ENCODE measurements at places on chromosomes 13 and 19. TPM values are rescaled to one million over a fixed set of nuclear protein-coding genes. Genes with fewer than 3 reads are reported as not detected.

VSTM2B gene
- total RNA-seq = not detected

DNA sequence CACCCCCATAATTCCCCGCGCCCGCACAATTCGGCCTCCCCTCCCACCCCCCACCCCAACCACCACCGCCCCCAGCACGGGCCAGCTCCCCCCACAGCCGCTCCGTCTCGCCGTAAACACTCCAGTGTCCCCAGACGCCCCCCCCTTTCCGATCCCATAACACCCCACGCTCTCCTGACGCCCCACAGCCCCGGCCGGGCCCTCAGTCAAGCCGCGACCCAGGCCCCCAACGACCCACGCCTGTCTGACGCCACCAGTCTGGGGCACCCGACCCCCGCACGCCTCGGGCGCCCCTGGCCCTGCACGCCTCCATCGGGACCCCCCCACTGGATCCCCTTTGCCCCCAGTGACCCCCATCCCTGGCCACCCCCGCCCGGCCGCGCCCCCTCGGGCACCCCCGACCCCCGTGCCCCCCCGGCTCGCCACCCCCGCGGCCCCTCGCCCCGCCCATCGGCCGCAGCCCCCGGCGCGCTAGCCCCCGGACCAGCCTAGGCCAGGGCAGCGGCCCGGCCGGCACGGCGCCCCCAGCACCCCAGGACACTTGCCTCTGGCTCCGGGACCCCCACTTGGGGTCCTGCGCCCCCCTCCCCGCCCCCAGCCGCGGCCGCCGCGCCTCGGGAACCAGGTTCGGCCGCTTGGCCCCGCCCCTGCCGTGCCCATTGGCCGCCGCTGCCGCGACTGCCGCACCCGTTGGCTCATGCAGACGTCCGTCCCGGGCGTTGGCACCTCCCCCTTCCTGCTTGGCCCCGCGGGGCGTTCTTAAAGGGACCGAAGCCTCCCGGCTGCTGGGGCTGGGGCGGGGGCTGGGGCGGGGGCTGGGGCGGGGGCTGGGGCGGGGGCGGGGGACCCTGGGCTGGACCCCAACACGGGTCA, at the start of gene FKBP8:
Gene FKBP8 (minus strand): TSS at position 633 of the 873 bp plus-strand sequence. CDS start 1,603 bp downstream, outside the sequence.
- H3K4me3 ChIP-seq = peak within 1 kb of the TSS; percentile 68
- peaks cover 20% of the 10 kb centered on the region for H3K36me3 ChIP-seq
- H3K4me1 ChIP-seq = peaks cover 4% of the 10 kb centered on the region
- H3K27ac ChIP-seq = peak within 1 kb of the TSS; percentile 64

- H3K36me3 ChIP-seq = no peaks in the 10 kb centered on the region
- peaks cover 3% of the 10 kb centered on the region for H3K4me1 ChIP-seq
- no peak overlapping the region for H3K4me3 ChIP-seq
Measured at GRCh38 chr13:37529751-37530385, 68.7 kb downstream of the POSTN start.

DNA sequence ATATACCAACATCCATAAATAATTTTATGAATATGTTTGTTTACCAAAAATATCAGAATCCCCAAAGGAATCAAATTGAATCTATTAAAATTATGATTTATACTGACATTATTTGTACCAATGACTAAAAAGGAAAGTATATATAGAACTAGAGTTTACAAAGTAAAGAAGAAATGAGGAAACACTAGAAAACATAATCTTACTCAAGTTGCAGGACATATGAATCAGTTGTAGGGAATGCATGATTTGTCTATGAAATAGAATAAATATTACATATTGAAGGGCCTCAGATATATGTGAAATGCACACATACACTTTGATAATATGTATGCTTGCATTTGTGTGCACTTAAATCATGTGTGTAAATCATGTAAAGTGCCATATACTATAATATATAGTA, 1466.4 kb downstream of the EFNB2 start:
- H3K27me3 ChIP-seq = no peaks in the 10 kb centered on the region
- H3K27ac ChIP-seq = no peak overlapping the region
- H3K4me1 ChIP-seq = no peaks in the 10 kb centered on the region

DNA sequence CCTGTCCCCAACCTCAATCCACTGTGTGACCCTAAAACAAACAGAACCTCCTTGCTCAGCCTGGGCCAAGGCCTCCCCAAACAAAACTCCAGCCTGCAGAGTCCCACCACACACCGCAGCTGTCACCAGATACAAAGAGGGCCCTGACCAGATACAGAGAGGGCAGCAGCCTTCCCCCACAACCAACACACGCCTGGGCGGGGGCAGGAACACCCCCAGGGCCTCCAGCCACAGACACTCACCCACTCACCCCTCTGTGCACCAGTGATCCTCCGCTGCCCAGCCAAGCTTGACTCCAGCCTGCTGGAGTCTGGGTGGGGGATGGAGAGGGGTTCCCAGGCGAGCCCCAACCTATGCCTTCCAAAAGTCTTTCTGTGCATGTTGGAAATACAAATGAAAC, 5.9 kb upstream of the CIRBP start:
- no peak overlapping the region for H3K4me3 ChIP-seq
- no peak for DNase-seq
- no peaks in the 10 kb centered on the region for H3K27me3 ChIP-seq
- H3K36me3 ChIP-seq = peaks cover 3% of the 10 kb centered on the region

GRCh38 chr13:81302125-81302524, 961.2 kb upstream of the SPRY2 start:
- H3K27ac ChIP-seq = no peak overlapping the region
- no peak overlapping the region for H3K4me3 ChIP-seq
- H3K36me3 ChIP-seq = no peaks in the 10 kb centered on the region
- no peaks in the 10 kb centered on the region for H3K27me3 ChIP-seq
- H3K4me1 ChIP-seq = no peaks in the 10 kb centered on the region

DNA sequence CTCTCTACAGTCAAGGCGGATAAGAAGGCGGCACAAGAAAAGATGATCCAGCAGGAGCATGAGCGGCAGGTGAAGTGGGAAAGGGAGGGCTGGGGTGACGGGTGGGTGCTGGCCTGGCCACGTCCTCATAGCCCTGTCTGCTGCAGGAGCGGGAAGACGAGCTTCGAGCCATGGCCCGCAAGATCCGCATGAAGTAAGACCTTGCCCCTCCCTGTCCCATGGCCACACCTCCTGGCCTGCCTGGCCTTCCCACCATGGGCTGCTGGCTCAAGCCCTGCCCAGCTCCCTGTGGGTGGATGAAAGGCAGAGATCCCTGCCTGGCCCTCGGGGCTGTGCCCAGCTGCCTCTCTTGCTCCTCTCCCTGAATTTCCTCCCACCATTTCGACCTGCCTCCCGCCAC, 7.2 kb downstream of the ZNF296 start:
- no peak overlapping the region for H3K27ac ChIP-seq
- H3K4me3 ChIP-seq = no peak overlapping the region
- peaks cover 44% of the 10 kb centered on the region for H3K36me3 ChIP-seq
- no peaks in the 10 kb centered on the region for H3K4me1 ChIP-seq
- DNase-seq = peak; percentile 18

DNA sequence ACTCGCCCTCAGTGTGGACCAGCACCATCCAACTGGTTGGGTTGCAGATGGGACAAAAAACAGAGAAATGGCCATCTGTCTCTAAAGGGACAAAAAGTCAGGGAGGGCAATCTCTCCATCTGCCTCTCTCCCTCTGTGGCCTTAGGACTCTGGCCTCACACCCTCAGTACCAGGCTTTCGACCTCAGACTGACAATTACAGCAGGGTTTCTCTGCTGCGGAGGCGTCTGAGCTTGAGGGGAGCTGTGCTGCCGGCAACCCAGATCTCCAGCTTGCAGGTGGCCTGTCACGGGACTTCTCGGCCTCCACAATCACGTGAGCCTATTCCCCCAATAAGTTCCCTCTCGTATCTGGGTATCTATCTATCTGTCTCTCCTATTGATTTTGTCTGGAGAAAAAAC, 27.7 kb downstream of the MLLT1 start:
- H3K27me3 ChIP-seq = no peaks in the 10 kb centered on the region
- no peak overlapping the region for H3K4me3 ChIP-seq
- no peaks in the 10 kb centered on the region for H3K36me3 ChIP-seq
- peaks cover 11% of the 10 kb centered on the region for H3K4me1 ChIP-seq

DNA sequence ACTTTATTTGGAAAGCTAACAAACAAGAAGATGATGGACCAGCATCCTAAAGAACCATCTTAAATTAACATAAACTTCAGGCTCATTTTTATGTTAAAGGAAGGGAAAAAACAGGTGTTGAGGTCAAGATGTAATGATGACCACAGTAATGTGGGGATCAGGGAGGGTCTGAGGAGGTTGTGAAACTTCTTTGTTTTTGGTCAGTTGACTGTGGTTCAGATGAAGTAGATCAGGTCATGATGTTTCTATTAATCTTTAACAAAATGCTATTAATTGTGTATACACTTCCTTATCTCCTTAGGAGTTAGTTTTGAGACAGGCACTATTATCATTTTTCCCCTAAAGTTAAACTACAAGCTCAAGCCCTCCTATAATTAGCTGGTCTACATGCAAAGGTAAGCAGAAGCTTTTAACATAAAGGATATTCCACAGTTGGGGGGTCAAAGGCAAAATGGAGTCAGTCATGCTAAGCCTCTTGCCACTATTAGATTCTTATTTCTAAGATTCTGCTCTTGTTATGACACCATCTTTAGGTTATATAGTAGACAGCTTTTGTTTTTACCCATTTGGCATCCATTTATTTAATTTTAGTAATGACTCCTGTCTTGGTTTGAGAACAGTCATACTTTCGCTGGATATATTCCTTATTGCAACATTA, 800.1 kb upstream of the PCDH9 start:
- DNase-seq = no peak
- H3K36me3 ChIP-seq = no peaks in the 10 kb centered on the region
- no peak overlapping the region for H3K27ac ChIP-seq
- no peaks in the 10 kb centered on the region for H3K27me3 ChIP-seq
- no peak overlapping the region for H3K4me3 ChIP-seq

Measured in fibroblast of lung (primary cell).